Activated CD4-positive, alpha-beta memory T cell treated with anti-CD3 and anti-CD28 coated beads, Interleukin-2, amount 10 ng/mL, durations not matched to agents 7 days and 5 days (primary cell): ENCODE measurements at places on chromosomes 4 and X.

DNA sequence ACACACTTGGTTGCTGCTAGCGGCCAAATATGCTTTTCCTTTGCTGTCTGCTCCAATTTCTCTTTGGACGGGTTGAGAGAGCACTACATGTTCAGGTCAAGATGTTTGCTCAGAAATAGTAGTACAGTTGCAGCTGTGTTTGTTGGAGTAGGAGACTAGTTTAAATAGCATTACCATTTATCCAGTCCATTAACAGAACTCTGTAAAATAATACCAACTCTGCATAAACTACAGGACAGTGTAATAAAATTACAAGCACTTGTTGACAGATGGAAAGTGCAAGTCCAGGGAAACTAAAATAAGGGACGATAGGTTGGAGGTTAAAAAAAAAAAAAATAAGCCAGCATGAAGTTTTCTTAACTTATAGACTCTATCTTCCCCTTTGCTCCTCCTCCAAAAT, 20.2 kb downstream of the SLIT2 start:
- DNase-seq, result no peak

DNA sequence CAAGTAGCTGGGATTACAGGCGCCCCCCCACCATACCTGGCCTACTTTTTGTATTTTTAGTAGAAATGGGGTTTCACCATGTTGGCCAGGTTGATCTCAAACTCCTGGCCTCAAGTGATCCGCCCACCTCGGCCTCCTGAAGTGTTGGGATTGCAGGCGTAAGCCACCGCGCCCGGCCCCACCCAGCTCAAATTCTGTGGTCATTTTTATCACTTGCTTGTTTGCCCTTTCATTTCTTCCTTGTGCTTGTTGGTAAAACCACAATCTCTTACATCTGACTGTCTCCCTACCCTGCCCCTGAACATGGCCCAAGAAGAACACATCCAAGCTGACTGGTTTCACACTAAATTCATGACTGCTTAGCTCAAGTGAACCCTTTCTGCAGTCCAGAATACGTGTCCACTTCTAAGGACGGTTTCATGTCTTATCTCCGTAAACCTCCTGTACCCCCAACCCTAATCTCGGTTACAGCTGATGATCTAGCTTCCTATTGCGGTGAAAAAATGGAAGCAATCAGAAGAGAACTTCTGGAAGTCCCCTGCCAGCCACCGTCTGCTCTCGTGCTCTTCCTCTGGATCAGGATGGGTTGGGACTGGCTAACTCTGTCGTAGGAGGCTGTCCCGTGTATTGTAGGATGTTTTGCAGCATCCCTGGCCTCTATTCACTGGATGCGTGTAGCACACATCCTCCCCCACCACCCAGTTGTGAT, 5.4 kb upstream of the RS1 start:
- DNase-seq, result no peak

- DNase-seq, result no peak
These were observed 32.1 kb downstream of the PIGG start for GRCh38 chr4:531076-531475.

DNA sequence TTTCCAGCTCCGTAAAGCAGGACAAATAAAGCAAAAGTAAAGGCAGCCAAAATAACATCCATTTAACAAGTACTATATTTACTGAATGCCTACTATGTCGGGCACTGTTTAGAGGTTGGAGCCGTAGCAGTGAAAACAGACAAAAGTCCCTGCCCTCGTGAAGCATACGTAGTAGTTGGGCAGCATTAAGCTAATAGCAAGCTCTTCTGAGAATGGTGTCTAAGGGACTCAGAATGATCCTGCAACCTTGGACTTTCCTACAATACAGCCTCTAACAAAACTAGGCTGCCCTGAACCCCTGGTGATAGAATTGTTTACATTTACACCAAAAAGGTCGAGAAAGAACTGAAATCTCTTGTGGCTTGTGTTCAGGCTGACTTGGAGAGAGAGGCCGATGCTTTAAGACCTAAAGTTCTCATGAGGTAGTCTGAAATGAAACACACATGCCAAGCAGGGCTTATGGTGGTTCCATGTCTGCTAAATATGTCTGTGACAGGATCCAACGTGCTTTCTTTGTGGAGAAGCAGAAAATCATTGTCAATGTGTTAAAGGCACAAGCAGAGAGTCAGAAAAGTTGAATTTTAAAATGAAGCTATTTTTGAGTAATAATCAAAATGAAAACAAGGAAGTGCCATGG, 898 bp upstream of the PDGFC start:
- DNase-seq, result no peak

- DNase-seq, result no peak
These were observed 362.0 kb upstream of the AMOT start for GRCh38 chrX:113202601-113203000.

DNA sequence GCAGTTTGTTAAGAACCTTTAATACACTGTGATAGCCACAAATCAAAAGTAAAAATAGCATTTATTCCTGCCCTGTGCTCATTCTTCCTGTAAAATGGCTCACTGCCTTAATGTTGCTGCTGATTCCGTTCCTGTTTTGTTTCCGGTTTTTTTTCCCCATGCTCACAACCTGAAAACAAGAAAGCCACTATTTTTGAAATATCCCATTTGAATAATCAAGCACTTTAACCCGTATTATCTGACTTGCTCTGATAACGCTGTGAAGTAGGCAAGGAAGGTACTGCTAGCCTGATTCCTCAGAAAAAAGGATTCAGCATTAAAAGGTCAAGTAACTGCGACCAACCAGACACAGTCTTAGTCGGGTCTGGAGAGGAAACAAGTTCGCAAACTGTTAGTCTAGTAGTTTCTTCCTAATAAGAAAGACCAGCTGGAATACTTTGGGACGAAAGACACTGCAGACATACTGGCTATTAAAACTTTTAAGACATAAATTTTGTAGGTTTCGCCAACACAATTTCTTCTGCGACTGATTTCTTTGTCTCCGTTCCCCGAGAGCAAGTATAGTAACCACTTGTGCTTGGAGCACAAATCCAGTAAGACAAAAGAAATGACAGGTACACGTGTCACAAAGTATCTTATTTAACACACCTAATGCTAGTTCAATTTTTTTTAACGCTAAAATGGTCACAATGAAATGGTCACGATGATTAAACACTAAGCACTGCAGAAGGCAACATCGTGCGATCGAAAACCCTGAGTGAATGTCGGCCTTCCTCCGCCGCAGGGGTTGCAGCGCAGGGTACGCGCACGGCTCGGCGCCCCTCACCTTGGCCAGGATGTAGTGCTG, 802 bp downstream of the COX18 start:
- no peak for DNase-seq

DNA sequence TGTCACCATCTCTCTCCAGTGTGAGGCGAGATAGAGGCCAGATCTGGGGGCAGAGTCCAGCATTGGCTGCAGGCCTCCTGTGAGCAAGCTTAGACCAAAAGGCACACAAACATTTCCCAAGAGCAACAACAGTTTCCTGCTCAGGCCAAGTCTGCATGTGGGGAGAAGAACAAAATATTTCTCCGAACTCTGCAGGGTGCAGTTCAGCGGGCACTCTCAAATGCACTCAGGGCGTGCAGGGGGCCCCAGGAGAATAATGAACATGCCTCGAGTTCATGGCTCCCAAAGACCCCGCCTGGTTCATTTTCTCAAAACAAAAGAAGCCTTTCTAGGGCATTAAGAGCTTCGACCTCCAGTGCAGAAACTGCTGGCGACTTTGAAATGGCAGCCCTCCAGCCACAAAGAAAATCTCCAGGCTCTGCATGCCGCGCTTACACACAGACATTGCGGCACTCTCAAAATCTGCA, 57.8 kb upstream of the HELT start:
- no peak for DNase-seq

GRCh38 chr4:3243136-3243780, 5.7 kb upstream of the MSANTD1 start:
- peak; percentile 54 for DNase-seq

DNA sequence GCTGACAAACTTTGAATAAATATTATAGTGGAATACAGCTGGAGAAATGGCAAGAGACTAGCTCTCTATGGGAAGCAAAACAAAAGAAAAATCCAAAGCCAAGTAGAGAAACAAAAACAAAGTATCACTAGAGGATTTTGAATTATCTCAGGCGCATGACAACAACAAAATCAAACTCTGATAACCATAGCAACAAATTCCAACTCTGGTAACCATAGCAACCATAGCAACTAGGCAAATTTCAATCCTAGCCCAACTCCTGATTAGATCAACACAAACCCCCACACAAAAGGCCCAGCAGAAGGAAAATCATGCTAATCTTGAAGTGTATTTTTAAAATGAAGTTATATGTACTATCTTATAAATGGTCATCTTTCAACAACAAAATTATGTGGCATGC, 98.4 kb upstream of the MAGEE2 start:
- no peak for DNase-seq

- no peak for DNase-seq
These were observed 177.2 kb downstream of the GABRG1 start for GRCh38 chr4:45946699-45947098.

DNA sequence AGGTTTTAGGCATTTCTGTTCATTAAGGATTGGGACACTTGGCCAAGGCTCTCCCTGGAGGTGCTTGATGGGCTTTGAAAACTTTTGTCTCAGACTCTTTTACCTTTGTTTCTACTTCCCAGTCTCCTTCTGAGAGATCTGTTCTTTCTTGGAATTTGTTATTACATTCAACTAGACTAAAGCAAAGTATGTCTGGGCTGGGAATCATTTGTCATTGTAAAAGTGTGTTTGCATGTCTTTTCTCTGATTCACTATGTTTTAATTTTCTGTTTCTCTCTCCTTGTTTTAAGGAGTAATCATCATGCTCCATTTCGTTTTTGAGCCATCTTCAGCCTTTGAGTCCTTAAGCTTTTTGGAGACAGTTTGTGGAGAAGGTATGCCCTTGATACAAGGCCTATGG, 12.2 kb upstream of the PGRMC2 start:
- DNase-seq, result no peak

DNA sequence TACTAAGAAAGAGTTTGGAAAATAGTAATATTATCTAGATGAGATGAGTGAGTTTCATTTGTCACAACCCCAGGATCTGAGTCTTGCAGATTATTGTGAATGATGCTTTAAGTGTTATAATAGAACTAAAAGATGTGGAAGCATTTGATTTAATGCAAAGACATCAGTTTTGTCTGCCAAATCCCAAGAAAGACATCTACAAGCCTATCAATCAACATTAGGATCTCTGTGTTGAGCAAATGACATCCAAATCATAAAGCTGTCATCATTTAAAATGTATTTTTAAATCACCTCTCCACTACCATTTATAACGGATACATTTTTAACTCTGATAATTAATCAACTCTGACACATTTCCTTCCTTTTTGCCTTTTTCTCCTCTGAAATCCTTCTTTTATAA, 310.8 kb upstream of the SLIT2 start:
- no peak for DNase-seq

DNA sequence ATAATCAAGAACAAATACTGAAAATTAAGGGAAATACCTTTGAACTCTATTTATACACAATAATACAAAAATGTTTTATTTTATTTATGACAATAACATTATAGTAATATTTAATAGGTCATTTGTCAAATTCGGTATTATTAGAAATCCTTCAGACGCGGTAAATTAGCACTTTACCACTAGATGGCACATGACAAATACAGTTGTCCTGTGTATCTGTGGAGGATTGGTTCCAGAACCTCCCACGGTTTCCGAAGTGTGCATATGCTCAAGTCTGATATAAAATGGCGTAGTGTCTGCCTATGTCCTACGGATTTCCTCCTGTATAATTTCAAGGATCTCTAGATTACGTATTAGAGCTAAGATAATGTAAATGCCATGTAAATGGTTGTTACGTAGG, 8.1 kb upstream of the LINC00632 start:
- no peak for DNase-seq

GRCh38 chr4:17492058-17492741, 19.7 kb downstream of the QDPR start:
- DNase-seq, result no peak

- DNase-seq, result peak; percentile 32
These were observed at the start of gene DACH2 for GRCh38 chrX:86148024-86148511. Gene DACH2, plus strand, starts transcription at chrX:86148451.

GRCh38 chr4:6914448-6914847, 4.8 kb downstream of the TBC1D14 start:
- DNase-seq, result no peak

DNA sequence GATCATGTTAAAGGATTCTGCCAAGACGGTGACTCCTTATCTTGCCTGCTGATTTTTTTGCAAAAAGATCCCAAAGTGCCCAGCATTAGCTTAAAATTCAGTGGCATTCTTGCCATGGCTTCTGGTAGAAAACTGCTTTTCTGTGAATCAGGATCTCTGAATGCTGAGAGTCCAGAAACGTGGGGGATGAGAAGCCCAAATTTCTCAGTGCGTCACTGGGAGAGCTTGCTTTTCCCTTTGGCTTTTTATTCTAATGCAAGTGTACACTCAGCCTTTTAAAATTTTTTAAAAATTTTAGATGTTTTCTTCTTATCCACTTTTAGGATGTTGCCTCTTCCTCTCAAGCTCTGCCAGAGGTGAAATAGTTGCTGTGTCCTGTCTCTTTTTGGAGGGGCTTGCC, 98.4 kb downstream of the TLL1 start:
- DNase-seq, result no peak

DNA sequence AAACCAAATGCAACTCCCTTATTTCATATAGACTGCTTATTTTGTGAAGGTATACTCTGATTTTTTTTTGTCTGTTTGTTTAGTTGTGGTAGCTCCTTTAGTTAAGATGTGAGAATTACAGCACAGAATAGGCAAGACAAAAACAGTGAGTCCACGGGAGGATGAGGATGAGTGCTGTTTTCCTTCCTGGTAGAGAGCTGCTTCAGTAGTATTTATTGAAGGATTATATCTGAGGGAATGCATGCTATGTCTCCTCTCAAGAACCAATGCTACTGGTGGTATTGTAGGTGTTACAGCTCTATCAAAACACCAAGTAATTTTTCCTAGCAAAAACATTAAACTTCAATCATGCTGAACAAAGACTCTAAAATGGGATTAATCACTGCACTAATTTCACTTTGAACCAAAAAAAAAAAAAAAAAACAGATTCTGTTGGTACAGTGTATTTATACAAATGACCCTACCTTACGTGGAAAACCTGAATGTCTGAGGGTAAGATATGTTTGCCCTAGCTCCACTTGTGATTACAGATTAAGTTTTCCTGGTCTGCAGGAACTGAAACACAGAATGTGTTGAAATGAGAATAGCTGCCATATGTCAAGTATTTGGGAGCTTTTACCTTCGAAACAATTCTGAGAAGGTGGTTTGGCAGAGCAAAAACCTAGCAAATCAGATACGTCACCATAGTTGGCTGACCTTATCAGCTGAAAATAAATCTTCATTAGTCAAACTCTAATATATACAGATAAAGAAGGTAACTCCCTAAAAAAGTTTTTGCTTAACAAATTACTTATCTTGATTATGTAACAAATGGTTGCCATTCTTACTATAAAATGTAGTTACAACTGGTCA, 40.3 kb downstream of the PPP3CA start:
- no peak for DNase-seq

DNA sequence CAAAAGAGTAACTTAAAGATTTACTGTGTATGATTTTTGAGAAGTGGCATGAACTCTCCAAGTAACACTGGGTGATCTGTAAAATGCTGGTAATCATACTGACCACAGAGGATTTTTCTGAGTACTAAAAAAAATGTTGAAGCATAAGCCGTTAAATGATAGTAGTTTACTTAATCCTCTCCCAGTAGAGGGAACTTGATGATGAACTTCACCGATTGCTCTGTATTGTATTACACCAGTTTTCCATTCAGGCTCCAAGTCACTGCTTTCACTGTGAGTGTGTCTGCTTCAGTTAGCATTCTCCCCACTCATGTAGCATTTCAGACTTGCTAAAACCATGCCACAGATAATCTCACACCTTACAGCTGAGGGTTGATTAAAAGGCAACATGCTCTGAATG, 294.1 kb downstream of the GBA3 start:
- no peak for DNase-seq

GRCh38 chr4:80454040-80454439, 118.5 kb downstream of the CFAP299 start:
- no peak for DNase-seq
